Stimulated activated CD8-positive, alpha-beta memory T cell treated with anti-CD3 and anti-CD28 coated beads, Interleukin-15, amount 100 ng/mL, for 4 hours (primary cell): ENCODE measurements at places on chromosomes 11 and 22.

- DNase-seq = no peak
Observed at GRCh38 chr11:60195923-60196368, 13.1 kb upstream of the MS4A6A start.

- DNase-seq = peak; percentile 26
Observed at GRCh38 chr11:73625696-73626318, 20.6 kb upstream of the PLEKHB1 start.

GRCh38 chr22:48957987-48958321 lies 869.7 kb downstream of the BRD1 start:
- DNase-seq = no peak

DNA sequence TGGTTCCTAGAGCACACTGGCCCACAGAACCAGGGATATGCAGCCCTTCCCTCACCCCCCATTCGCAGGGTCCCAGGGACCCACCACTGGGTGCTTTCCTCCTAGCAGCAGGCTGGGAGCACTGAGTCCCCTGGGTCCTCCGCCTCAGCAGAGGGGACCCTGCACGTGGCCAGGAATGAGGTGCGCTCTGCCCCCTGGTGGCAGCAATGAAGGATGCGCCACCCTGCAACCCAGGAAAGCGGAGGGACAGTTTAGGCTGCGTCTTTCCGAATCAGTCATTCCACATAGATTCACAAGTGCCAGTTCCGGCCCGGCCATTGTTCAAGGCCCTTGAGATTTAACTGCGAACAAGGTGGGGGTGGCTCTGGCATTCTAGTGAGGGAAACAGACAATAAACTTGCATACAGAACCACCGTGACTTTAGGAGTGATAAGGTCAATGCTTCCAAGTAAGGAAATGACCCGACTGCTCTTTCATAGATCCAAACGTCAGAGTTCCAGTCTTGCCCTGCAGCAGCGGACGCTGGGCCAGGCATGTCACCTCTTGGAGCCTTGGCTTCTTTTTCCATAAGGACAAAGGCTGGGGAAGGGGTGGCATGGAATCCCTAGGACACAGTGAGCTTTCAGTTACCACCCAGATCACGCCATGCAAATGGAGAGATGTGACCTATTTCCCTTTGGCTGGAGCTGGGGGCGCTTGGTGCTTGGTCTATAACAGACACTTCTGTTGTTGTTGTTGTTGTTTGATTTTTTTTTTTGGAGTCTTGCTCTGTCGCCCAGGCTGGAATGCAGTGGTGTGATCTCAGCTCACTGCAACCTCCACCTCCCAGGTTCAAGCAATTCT lies 7.7 kb downstream of the RIN1 start:
- peak; percentile 61 for DNase-seq

DNA sequence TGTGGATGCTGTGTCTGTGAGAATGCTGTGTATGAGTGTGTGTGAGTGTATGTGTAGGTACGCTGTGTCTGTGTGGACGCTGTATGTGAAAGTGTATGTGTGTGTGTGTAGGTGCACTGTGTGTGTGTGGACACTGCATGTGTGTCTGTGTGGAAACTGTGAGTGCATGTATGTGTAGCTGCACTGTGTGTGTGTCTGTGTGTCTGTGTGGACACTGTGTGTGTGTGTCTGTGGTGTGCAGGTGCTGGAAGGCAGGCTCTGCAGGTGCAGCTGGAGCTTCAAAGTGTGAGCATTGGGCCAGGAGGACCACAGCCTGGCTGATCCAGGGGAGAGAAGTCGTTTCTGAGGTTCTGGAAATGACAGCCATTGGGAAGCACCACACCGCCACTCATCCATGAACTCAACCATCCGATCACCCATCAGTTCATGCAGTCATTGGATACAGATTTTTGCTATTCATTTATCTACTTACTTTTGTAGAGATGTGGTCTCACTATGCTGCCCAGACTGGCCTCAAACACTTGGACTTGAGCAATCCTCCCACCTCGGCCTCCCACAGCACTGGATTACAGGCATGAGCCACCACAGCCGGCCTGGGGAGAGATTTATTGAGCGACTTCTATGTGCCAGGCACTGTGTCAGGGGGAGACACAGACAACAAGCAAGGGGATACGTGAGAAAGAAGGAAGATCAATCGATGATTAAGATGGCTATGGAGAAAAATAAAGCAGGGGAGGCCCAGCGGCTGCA lies 9.6 kb downstream of the TRPM5 start:
- DNase-seq = no peak

DNA sequence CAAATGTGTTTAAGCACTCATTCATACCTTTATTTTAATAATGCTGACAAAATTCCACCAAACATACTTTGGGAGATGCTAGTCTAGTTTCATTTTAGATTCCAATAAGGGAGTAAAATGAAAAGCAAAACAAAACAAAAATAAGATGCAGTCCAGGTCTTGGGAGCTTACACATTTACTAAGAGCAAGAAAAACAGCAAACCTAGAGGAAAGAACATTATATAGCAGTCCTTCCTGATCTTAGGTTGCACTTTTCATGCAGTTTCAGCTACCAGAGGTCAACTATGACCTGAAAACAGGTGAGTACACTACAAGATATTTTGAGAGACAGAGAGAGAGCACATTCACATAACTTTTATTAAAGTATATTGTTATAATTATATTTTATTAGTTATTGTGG lies 1100.9 kb downstream of the DLG2 start:
- no peak for DNase-seq
